ENCODE measurements at places on chromosomes 4 and X.

DNA sequence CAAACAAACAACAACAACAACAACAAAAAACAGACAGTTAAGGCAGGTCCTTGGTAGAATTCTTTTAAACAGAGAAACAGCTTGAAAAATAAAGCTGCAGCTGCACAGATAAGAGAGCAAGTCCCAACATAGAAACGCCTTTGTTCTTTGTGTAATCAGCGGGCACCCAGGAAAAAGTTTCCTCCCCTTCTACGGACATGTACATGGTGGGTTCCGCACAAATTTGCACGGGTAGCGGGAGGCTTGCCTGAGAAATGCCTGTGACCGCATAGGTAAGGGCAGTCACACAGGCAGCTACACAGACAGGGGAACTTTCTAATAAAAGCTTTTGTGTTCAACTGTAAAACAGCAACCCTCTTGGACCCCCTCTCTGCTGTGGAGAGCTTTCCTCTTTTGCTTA lies 25.7 kb upstream of the CT47A1 start:
- no peak for DNase-seq

DNA sequence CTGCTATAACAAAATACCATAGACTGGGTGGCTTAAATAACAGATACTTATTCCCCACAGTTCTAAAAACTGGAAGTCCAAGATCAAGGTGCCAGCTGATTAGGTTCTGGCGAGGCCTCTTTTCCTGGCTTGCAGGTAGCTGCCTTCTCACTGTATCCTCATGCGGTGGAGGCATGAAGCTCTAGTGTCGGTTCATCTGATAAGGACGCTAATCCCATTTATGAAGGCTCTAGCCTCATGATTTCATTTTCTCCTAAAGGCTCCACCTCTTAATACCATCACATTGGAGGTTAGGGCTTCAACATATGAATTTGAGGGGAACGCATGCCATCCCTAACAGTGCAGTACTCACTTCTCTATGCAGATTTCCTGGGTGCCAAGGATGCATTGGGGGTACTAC lies 57.9 kb upstream of the STIM2 start:
- DNase-seq = no peak

- no peak for DNase-seq
Observed at GRCh38 chr4:21195682-21196081, 495.4 kb downstream of the PACRGL start.

- DNase-seq = no peak
Observed at GRCh38 chrX:42818151-42818921, 40.4 kb upstream of the PPP1R2C start.

DNA sequence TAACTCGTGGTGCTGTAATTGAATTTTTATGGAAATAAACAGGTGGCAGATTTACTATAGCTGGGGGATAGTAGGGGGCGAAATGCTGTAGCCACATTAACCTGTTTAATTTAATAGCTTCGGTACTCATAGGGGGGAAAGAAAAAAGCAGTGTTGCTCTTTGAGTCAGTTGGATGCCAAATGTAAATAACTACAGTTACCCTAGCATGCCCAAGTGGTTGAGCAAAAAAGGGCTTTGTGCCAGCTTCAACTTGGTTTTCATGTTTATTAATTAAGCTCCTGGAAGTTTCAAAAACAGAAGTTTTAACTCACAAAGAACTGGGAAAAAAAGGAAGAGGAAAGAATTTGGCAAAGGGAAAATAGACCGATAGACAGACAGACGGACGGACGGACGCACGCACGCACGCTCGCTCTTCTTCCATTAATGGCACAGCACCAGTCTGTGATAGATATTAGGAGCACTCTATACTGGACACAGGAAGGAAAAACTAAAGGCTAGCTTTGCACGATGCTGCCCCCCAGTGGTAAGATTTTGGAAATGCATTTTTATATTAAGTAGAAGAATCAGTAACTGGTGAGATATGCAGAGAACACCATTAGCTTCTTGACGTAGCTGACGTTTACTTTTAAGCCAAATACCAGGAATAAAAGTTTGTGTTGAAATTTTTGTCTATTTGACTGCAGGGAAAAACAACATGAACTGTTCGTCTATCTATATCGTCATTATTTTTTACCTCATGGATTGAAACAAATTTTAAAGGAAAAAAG lies 151.8 kb downstream of the SLC7A11 start:
- DNase-seq = no peak

DNA sequence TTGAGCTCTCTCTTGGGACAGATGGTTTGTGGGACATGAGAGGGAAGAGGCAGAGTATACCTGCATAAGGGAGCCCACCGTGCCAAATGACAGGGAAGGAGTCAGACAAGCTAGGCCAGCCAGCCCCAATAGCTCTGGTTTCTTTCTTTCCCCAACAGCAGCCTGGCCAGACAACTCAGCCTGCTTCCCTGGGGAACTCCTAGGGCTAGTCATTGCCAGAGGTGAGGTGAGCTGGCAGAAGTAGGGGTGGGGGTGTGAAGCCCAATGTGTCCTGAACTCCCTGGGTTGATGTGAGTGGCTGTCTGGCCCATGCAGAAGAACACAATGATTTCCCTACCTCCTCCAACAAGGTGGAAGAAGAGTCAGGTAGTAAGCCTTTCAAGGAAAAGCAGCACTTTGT lies 135.5 kb downstream of the AMMECR1 start:
- DNase-seq = no peak

DNA sequence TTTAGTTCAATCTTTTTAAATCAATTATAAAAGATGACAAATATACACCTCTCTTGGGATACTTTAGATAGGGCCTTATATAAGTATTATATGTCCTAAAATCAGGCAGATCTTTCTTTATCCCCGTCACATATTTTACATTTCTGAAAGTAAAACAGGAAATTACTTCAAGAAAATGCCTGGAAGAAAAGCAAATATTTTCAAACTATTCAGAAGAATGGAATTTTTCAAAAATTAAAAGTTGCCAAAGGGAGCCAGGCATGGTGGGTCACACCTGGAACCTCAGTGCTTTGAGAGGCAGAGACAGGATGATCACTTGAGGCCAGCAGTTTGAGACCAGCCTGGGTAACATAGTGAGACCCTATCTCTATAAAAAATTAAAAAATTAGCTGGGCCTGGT lies 34.4 kb downstream of the MGARP start:
- DNase-seq = no peak

DNA sequence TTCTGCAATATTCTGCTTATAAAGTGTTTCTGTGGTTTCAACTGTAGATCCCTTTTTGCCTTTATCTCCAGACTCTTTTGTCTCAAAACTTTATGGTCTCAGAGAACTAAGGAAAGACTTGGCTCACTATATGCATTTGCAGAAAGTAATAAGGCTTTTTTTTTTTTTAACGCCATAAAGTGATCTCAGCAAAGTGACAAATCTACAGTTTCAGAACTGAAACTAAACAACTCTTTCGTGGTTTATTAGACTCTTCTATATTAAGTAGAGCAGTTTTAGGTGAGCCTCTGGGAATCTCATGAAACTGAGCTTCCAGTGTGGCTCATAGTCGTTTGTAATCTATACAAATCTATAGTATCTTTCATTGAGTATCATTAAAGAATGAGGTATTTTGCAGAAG lies 15.3 kb downstream of the ATP7A start:
- DNase-seq = no peak

- no peak for DNase-seq
Observed at GRCh38 chr4:1903035-1903434, 31.8 kb downstream of the NSD2 start.

GRCh38 chr4:5137927-5138326 lies 86.6 kb downstream of the STK32B start:
- no peak for DNase-seq

DNA sequence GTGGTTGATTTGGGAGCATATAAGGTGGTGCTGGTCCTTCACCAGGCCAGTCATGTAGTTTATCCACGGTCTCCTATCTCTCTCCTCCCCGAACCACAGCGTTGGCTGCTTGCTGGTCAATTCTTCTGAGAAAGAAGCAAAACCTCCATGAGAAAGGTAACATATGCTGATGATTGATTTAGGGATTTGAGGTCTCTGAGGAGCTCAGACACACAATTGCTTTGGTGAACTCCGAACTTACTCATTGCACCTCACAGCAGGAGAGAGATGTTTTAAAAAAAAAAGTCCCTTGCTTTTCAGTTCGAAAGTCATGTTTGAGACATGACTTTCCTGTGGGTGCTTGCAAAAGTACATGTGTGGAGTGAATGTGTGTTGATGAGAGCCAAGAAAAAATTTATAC lies 100.2 kb downstream of the TSPAN7 start:
- no peak for DNase-seq

Data from stimulated activated CD8-positive, alpha-beta memory T cell treated with anti-CD3 and anti-CD28 coated beads, Interleukin-4, amount 100 ng/mL, for 4 hours (primary cell).